ENCODE measurements at places on chromosomes 7 and 10. TPM values are rescaled to one million over a fixed set of nuclear protein-coding genes. Genes with fewer than 3 reads are reported as not detected.

DNA sequence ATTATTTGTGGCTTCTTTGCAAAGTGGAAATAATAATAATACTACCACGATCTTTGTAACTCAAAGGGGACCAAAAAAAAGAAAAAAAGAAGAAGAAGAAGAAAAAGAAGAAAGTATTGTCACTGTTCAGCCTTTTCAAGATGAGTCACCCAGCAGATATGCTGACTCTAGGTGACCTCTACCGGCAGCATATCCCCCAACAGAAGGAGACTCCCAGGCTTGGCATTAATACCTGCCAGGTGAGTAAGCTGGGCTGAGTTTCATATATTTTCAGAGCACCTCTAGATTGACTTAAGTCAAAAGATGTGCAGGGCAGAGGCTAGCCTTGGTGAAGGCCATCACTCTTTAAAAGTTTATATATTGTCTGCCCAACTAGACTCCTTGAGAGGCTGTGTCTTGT is 30.4 kb upstream of the GPR26 start:
- no peak for DNase-seq

- no peak for DNase-seq
Observed at GRCh38 chr7:38506004-38506403, 125.2 kb downstream of the AMPH start.

GRCh38 chr7:121286186-121286585 is 42.6 kb upstream of the WNT16 start:
- no peak for DNase-seq

- DNase-seq: no peak
Observed at GRCh38 chr10:93364966-93365365, 117.2 kb downstream of the MYOF start.

DNA sequence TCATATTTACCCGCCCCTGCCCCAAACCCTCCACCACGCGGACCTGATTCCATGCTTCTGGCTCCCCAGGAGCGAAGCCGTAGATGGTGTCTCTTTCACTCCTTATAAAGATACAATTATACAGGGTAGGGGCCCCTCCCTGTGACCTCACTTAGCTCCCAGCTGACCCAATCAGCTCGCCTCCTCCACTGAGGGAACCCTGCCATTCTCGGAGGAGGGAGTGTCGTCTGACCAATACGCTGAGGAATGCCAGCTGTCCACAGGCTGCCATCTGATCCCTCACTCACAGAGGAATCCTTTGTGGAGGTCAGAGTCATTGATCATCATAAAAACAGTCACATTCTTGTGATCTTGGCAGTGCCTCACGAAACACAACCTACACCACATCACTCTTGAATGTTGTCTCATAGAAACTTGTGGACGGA is 67.5 kb upstream of the INSIG1 start:
- no peak for DNase-seq

SEMA3C gene
- 2.1 TPM for total RNA-seq

DNA sequence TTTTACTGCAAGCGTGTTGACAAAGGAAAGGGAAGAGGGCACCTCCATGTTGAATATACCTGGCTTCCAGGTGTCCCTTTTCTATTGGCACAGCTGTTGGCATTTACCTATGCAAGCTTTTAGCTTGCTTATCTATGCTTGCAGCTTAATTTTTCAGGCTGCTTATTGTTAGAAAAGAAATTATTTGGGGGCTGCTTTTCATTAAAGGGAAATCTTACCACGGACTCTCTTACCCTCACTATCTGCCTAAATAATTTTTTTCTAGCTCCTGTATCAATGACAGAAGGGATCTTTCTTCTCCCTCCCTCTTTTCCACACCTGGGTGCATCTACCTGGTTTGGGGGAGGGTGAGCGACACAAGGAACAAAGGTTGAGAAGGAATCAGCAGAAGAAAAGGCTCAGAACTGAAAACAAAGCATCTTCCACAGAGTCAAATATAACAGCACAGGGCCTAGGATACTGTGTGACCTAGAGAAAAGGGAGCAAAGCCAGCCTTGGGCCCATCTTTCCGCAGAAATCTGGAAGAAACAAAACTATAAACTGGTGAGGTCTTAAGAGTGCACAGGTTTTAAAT is 15.2 kb upstream of the GJC3 start:
- peak; percentile 30 for DNase-seq

ELN gene
- total RNA-seq: 3.9 TPM

ACTA2 gene
- total RNA-seq: 4.4 TPM

DNA sequence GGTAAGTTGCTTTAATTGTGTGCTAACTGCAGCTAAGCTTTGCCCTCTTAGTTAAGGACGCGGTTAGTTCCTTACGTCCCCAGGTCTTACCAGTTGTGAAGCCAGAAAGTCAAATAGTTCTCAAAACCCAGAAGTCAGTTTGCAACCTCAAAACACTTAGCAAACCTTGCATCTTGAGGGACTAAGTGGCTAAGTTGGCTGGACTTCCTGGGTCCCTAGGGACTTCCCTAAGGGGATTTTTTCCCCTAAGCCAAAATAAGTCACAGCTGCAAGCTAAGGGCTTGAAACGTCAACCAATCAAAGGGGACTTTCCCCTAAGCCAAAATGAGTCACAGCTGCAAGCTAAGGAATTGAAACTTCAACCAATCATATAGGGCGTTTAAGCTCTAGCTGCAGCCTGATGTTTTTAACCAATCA is 36.2 kb upstream of the HECW1 start:
- no peak for DNase-seq

DNA sequence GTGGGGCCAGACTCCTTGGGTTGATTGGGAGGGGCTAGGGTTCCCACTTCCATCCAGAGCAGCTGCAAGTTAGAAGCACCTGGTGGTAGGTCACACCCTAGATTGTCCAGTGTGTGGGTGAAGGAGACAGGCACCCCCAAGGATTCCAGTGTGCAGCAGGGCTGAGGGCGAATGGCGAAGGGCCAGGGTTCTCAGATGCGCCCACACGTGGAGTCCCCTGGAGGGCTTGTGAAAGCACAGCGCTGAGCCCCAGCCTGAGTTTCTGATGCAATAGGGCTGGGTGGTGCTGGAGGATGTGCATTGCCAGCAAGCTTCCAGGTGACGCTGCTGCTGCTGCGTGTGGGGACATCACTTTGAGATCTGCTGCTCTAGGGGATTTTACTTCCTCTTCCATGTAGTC is 25.4 kb downstream of the TBATA start:
- DNase-seq: no peak

- no peak for DNase-seq
Observed at GRCh38 chr7:122651451-122651850, 47.5 kb downstream of the RNF133 start.

SFRP5 gene
- total RNA-seq: 2.4 TPM

PDLIM1 gene
- 226 TPM for total RNA-seq

DNA sequence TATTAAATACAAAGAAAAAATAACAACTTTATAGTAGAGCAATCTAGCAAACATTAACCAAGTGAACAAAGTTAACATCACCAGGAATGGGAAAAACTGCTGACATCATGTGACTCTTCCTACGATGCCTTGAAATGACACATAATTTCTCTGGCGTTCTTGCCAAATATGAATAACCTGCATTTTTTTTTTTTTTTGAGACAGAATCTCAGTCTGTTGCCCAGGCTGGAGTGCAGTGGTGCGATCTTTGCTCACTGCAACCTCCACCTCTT is 126.5 kb upstream of the VKORC1L1 start:
- DNase-seq: no peak

GRCh38 chr10:124242791-124243190 is 149.4 kb upstream of the CHST15 start:
- DNase-seq: no peak

GRIFIN gene
- not detected for total RNA-seq

MRLN gene
- not detected for total RNA-seq

DNA sequence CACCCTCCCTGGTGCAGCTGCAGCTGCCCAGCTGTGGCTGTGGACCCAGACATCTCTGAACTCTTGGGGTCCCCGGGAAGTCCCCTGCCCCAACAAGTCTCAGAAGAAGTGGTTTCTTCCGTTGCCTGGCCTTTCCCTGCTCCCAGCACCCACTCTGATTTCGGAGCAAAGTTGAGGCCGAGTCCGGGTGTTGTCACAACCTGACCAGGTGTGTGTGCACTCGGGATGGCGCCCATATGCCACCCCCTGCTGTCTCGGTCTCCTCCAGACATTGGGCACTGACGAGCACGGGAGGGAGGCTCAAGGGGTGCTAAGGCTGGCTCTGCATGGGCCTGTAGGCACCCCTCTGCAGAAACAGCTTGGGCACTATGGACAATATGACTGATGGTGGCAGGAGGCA is 1055.3 kb downstream of the REEP3 start:
- DNase-seq: no peak

DNA sequence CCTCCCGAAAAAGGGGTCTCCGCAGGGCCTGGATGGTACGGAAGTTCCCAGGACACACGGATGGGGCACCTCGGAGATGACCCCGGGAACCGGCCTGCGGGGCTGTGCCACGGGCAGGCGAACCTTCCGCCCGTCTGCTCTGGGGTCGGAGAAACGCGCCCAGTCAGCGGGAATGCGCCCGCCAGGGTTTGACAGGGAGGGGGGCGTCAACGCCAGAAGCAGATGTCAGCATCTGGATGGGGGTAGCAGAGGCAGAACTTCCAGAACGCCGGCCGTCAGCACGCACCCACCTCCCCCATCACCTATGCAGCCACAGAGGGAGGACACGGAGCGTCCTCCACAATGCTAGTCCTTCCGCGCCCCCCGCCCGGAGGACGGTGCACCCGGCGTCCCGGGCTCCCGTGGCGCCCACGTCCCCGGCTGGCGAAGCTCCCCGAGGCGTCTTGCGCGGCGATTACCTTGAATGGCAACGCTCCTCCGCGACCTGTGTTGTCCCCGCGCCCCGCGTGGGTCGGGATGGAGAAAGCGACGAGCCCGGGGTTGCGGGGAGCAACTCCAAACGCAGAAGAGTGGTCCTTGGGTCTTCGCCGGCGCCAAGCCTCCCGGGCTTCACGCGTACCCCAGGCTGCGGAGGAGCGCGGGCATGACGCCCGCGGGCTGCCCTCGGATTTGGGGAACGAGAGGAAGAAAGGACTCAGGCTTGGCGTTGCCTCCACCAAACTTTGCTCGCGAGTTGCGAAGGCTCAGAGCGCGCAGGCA is 561 bp downstream of the FGFR2 start:
- peak; percentile 51 for DNase-seq

AUTS2 gene
- total RNA-seq: 50.0 TPM

ASZ1 gene
- total RNA-seq: not detected

DNA sequence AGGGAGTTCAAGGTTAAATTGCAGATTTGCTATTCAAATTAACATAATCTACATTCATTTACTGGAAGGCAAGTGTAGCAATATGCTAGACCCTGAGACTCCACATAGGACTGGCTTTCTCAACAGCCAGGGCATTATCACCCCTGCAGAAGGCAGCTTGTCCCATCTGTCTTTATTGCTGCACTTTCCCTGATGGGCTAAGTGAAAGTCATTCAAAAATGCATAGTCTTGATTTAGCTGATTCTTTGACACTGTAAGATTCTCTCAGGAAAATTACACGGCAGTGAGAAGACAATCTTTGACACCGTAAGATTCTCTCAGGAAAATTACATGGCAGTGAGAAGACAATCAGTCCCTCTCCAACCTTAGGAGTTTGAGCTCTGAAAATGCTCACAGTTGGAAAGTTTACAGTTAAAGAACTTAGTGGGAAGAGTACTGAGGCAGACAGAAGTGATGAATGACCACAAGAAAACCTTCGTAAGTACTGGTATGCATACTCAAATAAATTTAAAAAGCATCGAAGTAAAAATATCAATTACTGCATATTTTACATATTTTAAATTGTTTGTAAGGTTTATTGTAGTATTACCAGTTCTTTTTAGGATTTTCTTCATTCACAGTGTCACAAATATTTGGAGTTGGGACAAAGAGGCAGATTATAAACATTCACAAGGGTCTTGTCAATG is 88.9 kb downstream of the RAPGEF5 start:
- DNase-seq: no peak

DNA sequence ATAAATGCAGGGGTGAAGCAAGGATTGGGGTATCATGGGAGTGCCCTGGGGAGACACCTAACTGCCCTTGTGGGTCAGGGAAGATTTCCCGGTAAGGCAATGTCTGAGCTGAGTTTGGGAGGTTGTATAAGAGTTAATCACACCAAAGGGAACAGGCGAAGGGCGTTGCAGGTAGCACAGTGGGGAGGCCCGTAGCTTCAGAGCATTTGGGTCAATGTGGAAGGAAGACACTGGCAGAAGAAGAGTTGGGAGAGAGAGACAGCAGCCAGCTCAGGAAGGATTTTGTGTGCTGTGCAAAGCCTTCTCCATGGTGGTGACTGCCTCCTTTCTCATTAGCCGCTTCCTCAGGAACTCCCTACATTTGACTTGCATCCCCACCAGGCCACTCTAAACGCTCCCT is 80.8 kb upstream of the LEP start:
- DNase-seq: no peak

GRCh38 chr10:50395271-50395670 is 144.0 kb upstream of the ASAH2 start:
- no peak for DNase-seq

- no peak for DNase-seq
Observed at GRCh38 chr7:94052398-94053180, 48.4 kb upstream of the BET1 start.

- DNase-seq: no peak
Observed at GRCh38 chr7:31302356-31302755, 38.2 kb downstream of the NEUROD6 start.

MYPN gene
- 0.05 TPM for total RNA-seq

CALHM3 gene
- 0.18 TPM for total RNA-seq

DNA sequence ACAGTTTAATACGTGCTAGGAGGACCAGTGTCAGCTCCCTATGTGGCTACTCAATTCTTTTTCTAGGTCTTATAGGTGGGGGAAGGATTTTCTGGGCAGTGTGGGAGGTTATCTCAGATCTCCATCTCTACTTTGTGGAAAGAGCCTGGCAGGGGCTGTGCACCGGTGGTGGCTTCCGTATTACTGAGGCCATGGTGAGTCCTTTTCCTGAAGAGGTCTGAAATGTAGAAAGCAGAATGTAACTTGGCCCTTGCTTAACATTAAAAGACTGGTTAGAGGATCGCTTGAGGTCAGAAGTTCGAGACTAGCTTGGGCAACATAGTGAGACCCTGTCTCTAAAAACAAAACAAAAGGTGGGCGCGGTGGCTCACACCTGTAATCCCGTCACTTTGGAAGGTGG is 2.7 kb upstream of the TPST1 start:
- DNase-seq: no peak

CYP51A1 gene
- 81.4 TPM for total RNA-seq

GRCh38 chr7:124101173-124101768 is 68.4 kb upstream of the TMEM229A start:
- peak; percentile 22 for DNase-seq

GRCh38 chr10:76333796-76334195 is 902.4 kb downstream of the LRMDA start:
- no peak for DNase-seq

DNA sequence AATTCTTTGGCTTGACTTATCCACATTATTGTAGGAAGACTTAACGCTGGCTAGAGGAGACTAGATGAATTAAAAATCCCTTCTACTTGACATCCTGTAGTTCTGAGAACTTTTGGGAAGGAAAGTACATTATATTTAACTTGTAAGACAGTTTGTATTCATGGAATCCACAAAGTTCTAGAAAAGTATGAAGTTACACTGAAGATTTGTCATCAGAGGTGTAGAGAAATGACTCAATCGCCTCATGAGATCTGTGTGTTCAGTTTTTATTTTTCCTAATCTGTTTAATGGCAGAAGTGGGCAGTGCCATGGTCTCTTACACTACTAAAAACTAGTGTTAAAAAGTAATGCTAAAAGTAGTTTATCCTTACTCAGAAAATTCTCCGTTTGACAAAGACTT is 89.1 kb upstream of the SMIM30 start:
- no peak for DNase-seq

- no peak for DNase-seq
Observed at GRCh38 chr7:30750683-30751650, 968 bp upstream of the INMT start.

GRCh38 chr10:124624895-124625294 is 119.3 kb downstream of the FAM53B start:
- DNase-seq: no peak

IL2RA gene
- total RNA-seq: 0.31 TPM

IQUB gene
- total RNA-seq: 0.71 TPM
